ENCODE measurements at places on chromosomes 12 and 14.
A peak's percentile ranks its signal among the peaks of the same experiment; 100 is the strongest.

- no peak for DNase-seq
Observed at GRCh38 chr12:32261638-32262037, 137.7 kb upstream of the FGD4 start.

GRCh38 chr14:31933716-31934115 lies 143.4 kb upstream of the ARHGAP5 start:
- no peak for DNase-seq

- DNase-seq, result no peak
Observed at GRCh38 chr14:77131206-77131605, 10.4 kb downstream of the ZDHHC22 start.

DNA sequence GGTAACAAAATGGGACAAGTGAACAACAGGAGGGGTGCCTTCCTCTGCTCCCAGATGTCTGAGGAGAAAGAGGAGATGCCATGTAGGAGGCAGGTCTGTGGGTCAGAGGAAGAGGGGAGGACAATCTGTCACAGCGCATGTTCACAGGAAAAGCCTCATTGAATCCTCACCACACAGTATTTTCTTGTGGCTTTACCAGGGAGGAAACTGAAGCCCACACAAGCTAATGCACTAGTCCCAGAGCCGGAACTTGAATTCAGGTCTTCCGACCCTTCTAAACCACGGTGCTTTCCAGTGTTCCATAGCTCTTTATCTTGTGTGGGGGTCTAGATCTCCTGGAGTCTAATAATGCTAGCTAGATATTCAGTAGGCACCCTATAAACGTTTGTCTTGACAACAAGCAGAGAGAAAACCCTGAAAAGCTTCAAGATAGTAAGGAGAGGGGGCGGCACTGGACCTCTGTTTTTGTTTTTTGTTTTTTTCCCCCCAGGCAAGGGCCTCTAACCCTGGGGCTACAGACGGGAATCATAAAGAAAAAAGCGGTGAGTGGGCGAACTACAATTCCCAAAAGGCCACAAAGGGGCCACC lies 371 bp upstream of the SHMT2 start:
- no peak for DNase-seq

DNA sequence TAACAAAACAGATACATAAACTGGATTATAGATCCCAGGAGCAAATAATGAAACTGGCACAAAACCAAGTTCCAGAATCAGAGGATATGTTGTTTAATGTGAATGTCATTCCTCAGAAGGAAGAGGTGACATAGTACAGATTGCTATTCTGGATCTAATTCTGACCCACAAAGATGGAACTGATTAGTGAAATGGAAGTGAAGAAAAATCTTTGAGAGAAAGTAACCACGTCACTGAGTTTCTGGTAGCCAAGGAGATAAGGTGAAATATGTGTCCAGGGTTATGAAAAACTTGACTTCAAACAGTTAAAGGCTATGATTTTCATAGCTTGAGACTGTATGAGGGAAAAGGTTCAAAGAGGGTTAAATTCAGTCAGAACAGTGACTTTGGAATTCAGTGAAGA lies 8.3 kb downstream of the OR10AD1 start:
- DNase-seq, result no peak

DNA sequence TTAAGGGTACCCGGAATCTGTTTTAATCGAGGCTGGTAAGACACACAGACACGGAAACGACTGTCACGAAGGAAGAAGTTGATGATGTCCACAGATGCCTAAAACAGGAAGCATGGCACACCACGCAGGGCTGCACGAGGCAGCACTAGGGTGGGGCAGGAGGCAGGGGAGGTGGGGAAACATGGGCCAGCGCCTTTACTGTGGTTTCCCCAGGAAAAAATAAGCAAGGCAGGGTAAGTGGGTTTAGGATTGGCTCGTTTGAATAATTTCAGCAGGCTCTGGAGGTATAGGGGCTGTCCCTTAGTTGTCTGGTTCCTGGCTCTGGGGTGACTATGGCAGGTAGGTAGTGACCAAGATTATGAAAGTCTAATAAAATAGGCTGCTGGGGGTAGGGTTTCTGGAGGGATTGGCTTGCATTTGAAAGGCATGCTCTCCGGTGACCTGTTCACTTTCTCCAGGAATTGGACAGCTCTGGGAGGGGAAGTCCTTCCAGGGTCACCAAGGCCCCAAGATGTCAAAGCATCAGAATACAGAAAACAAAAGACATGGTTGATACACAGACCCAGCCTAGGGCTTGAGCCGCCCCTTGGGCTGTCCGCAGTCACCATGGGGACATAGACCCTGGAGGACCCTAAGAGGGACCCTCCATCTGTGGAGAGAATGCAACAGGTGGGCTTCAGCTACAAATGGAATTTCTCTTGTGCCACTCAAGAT lies 35.3 kb downstream of the MAP1LC3B2 start:
- DNase-seq, result peak; percentile 32

DNA sequence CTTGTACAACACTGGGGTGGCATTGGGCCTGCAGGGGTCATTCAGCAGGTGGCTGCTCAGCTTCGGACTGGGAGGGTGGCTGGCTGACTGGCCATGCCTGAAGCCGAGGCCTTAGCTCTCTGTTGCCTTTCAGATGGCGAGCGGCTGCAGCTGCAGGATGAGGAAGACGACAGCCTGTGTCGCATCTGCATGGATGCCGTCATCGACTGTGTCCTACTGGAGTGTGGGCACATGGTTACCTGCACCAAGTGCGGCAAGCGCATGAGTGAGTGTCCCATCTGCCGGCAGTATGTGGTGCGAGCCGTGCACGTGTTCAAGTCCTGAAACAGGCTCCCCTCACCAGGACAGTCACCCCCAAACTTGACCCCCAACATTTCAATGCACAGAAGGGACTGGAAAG lies 23.3 kb downstream of the RNF34 start:
- no peak for DNase-seq

- DNase-seq, result no peak
Observed at GRCh38 chr12:42725809-42726208, 136.3 kb upstream of the PRICKLE1 start.

GRCh38 chr14:68208626-68209317 lies 389.2 kb downstream of the RAD51B start:
- no peak for DNase-seq

GRCh38 chr12:61629702-61630101 lies 630.5 kb upstream of the USP15 start:
- no peak for DNase-seq

DNA sequence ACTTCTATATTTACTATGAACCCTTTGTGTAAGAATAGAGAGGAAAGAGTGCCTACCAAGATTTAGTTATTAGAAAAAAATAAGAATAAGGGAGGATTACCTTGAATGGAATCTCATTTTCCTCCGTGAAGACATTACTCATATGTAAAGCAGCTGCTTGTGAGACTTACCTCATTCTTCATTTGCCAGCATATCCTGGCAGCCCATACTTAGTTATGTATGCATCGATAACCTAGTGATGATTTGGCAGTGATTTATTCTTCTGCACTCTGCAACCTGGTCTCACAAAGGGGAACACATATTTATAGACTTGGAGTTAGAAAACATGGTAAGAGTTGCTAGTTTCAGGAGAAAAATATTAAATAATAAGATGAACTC lies 56.8 kb downstream of the LRFN5 start:
- no peak for DNase-seq

- DNase-seq, result no peak
Observed at GRCh38 chr12:56129942-56130495, 2.0 kb downstream of the ESYT1 start.

- DNase-seq, result no peak
Observed at GRCh38 chr14:55553791-55554190, 26.2 kb upstream of the KTN1 start.

- no peak for DNase-seq
Observed at GRCh38 chr14:99325591-99325990, 53.6 kb upstream of the BCL11B start.

DNA sequence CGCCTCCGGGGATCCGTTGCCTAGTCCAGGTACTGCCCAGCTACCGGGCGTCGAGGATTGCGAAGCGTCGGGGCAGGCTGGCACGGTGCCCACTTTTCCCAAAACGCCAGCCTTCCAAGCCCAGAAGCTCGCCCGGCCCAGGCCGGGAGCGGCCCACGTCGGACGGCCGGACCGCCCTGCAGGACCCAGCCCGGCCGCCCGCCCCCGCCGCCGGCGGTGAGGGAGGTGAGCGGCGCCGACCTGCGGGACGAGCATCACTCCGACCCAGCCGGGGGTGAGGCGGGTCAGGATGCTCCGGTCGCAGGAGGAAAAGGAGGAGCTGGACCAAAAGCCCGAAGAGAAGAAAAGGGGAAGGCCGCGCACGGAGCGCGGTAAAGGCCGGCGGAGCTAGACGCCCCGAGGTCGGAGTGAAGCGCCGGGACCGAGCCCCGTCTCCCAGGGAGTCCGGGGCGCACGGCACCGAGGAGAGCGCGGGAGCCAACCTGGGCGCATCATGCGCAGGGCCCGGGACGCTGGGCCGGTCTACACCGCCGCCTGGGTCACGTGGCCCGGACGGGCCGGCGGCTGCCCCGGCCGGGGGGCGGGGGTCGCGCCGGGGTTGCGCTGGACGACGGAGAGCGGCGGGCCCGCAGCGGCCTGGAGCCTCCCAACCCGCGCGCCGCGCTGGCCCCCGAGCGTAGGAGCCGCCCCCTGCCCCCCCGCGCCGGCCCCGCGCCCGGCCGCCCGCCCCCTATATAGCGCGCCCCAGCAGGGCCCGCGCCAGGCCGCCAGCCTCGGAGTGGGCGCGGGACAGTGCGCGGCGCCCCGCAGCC lies at the start of gene AQP5:
Gene AQP5, plus strand, starts transcription at position 762 of the 812 bp plus-strand sequence. CDS start 146 bp downstream, outside the sequence.
- no peak for DNase-seq

DNA sequence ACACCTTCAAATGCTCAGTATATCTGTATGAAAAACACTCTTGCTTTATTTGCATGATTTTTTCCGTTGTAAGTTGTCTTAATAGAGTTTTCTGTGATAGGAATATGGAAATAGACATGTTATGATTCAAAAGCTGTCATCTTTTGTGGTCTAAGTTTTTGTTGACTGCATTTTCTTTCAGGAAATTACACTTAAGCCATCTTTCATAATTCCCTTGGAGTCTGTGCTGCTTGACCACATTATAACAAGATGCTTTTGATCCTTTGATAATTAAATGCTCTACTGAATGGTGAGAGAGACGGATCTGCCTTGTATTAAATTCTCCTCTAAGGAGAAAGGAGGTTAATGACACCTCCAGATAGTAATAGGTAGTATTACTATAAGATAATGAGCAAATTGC lies 272.8 kb upstream of the DAAM1 start:
- DNase-seq, result no peak

DNA sequence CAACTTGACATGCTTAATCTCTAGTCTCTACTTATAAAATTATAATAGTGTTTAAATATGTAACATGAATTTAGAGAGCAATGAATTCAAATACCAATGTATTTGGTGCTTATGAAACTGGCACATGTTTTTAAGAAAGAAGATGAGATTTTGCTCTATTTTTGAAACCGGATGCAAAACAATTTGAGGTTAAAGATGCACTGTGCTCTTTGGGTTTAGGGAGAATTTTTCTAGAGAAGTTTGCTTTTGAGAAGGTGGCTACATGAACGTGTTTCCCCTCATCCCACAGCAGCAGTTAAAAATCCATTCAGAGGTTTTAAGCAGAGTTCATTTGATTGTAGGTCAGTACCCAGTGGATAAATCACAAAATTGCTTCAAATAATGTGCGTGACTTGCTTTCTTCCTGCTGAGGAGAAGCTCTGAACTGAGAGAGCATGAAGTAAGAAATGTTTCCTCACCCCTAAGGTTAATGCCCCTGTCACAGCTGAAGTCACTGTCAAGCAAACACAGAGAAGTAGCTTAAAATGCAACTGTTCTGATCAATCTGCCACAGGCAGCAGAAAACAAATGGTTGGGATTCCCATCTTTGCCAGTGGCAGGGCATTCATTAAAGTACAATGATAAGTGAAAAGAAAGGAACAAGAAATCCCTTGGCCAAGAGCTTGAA lies 241.9 kb upstream of the SYT1 start:
- DNase-seq, result no peak

DNA sequence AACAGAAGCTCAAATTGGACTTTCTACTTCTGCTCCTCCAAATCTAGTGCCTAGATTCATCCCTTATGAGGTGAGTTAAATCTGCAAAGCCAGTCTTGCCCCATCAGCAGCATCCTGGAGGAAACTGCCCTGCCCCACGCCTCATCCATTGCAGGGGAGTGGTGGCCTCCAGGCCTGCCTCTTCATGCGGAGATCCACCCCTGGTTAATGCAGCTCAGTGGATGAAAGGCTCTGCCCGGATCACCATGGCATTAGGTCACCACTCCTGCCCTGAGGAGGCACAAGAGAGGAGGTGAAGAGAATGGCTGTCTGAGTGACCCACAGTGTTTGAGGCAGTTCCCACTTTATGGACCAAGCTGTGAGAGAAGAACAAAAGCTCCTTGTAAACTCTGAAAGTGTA lies 218.1 kb downstream of the C12orf75 start:
- no peak for DNase-seq

- DNase-seq, result no peak
Observed at GRCh38 chr12:93266-94005, 26.9 kb downstream of the IQSEC3 start.

DNA sequence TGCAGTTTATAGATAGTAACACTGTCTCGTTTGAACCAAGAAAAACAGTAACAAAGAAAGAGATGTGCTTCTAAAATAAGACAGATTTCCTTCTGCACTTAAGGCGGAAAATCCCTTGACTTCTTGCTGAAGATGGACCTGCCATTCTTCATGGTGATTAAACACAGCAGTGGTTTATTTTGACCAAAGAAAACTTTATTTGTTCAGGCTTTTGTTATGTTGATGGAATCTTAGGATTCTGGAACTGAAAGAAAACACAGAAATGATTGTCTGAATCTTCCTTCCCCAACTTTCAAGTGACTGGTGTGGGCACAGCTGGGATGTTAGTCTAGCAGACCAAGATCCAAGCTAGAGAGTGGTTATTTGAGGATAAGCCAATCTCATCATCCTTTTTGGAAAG lies 72.2 kb downstream of the DACT1 start:
- no peak for DNase-seq

- DNase-seq, result no peak
Observed at GRCh38 chr12:90683871-90684270, 271.1 kb downstream of the CCER1 start.

DNA sequence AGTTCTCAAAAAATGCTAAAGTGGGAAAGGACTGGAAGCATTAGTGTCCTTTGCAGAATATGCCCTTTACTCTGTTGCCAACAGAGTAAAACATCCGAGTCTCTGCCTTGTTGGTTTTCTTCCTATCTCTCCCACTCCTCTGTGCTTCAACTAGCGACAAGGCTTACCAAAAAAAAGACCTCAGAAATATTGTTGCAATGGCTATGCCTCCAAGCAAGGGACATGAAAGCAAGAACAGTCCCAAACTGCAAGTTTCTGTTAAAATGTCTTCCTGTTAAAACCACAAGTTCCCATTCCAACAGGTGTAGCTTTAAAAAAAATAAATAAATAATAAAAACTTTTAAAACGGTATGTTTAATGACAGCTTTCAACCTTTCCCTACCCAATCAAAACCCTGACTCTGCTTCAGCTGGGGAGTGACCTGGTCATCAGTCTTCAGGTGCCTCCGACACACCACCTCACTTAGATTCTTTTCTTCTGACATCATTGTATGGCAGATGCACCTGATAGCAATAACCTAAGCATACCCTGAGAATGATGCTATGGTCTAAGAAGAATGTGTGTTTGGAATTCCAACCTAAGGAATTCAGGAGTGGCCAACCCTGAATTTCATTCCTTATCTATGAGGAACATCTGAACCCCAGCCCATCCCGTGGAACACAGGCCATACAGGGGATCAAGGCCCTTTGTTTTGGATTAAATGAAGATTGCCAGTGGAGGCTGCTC lies 81.0 kb downstream of the RPS29 start:
- no peak for DNase-seq

- no peak for DNase-seq
Observed at GRCh38 chr12:29771786-29772185, 12.0 kb downstream of the TMTC1 start.
